Testis (tissue), 5 donors: ENCODE measurements at places on chromosomes 13 and 19. TPM values are rescaled to one million over a fixed set of nuclear protein-coding genes. Genes with fewer than 3 reads are reported as not detected.

ZNF333 gene
- 48.7 TPM for total RNA-seq

TJP3 gene
- 37.2 TPM for total RNA-seq

DNA sequence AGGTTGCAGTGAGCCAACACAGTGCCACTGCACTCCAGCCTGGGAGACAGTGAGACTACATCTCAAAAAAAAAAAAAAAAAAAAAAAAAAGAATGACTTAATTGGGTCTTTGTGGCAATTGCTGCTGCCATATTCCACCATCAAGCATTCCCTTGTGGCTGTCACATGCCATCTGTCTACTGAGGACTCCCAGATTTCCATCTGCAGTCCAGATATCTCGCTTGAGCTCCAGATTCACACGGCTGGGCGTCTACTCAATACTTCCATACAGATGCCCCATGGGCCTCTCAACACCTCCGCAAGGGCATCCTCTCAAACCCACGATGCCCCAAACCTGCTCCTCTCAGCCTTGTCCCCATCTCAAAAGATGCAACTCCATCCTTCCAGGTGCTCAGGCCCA is 12.9 kb downstream of the TMEM143 start:
- H3K27ac ChIP-seq = no peak overlapping the region
- no peaks in the 10 kb centered on the region for H3K27me3 ChIP-seq
- H3K4me3 ChIP-seq = no peak overlapping the region
- DNase-seq = no peak
- no peaks in the 10 kb centered on the region for H3K36me3 ChIP-seq

GRCh38 chr13:103403148-103403740 is 337.0 kb upstream of the SLC10A2 start:
- no peaks in the 10 kb centered on the region for H3K4me1 ChIP-seq
- no peak for DNase-seq

- no peaks in the 10 kb centered on the region for H3K36me3 ChIP-seq
- no peak overlapping the region for H3K27ac ChIP-seq
- DNase-seq = no peak
- no peak overlapping the region for H3K4me3 ChIP-seq
- H3K27me3 ChIP-seq = no peaks in the 10 kb centered on the region
These were observed 389.2 kb downstream of the DIAPH3 start for GRCh38 chr13:59774491-59774971.

DNA sequence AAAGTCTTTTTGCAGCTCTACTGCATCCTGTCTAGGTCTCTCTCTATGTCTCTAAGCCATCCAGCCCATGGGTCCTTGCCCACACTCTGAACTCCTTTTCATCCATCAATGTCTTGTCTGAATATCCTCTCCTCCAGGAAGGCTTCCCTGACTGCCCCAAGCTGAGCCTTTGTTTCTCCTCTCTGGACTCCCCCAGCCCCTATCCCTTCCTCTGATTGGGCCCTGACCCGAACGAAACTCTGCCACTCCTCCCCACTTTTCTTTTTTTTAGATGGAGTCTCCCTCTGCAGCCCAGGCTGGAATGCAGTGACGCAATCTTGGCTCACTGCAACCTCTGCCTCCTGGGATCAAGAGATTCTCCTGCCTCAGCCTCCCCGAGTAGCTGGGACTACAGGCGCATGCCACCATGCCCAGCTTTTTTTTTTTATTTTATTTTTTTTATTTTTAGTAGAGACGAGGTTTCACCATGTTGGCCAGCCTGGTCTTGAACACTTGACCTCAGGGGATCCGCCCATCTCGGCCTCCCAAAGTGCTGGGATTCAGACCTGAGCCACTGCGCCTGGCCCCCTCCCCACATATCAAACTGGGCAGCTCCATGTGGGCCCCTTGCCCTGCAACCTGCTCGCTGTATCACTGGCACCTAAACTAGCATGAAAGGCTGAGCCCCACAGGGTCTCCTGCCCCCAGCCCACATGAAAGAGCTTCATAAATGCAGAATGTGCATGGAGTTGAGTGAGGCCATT is 870 bp upstream of the UNC13A start:
- no peak overlapping the region for H3K4me3 ChIP-seq
- H3K27me3 ChIP-seq = no peaks in the 10 kb centered on the region
- H3K27ac ChIP-seq = no peak overlapping the region
- no peaks in the 10 kb centered on the region for H3K36me3 ChIP-seq

GRCh38 chr13:43057653-43058317 is 34.4 kb downstream of the DNAJC15 start:
- H3K27me3 ChIP-seq = no peaks in the 10 kb centered on the region
- no peak overlapping the region for H3K4me3 ChIP-seq
- DNase-seq = no peak
